ENCODE measurements at places on chromosomes 1 and 21.
A peak's percentile ranks its signal among the peaks of the same experiment; 100 is the strongest.

- DNase-seq: no peak
Observed at GRCh38 chr1:160685266-160685665, 26.4 kb downstream of the CD48 start.

DNA sequence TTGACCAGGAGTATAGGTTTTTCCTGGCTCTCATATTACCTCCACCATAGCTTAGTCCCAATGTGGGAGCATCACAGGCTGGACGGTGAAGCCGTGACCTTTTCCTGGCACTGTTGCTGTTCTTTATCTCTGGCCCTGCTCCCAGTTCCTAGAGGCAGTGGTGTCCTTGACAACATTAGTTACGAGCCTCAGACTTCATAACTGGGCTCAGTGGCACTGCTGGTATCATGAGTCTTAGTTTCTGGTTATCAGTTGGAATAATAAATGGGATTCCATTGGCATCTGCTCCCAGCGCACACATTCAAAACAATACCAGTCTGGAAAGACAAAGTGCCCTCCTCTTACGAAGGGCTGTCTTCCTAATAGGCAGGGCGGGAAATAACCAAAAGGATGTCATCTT, 8.0 kb downstream of the RNPEP start:
- no peak for DNase-seq

DNA sequence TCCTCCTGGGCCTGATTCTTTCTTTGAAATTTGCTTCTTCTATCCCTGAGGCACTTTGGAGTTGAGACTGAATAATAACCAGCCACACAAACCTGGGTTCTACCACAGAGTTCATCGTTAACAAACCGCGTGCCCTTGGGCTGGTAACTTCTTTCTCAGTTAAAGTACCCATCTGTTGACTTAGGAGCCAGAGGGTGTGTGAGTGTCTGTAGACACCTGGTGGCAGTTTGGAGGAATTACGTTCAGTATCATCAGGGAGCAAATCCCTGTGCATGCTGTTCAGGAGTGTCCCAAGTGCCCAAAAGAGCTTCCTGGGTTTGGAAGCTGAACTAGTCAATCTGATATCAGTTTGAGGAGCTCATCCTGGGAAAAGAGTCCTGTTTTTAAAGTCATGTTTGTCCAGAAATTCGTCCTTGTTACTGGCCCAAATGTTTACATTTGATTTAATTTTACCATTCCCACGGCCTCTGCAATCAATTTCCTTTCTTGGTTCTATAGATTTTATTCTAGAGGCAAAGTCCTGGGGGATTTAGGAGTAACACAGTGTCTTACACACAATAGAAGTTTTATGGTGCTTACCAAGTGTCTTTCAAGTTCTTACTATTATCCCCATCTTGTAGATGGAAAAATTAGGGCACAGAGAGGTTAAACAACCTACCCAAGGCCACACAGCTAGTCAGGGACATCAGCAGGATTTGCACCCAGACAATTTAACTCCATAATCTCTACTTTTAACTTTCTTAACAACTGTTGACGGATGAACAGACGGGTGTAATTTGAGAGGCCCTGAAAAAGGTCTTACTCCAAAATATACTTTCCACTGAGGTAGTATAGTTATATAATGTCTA, 26.7 kb upstream of the RPTN start:
- DNase-seq: peak; percentile 57

- DNase-seq: no peak
Observed at GRCh38 chr1:169326956-169327268, 40.7 kb downstream of the NME7 start.

DNA sequence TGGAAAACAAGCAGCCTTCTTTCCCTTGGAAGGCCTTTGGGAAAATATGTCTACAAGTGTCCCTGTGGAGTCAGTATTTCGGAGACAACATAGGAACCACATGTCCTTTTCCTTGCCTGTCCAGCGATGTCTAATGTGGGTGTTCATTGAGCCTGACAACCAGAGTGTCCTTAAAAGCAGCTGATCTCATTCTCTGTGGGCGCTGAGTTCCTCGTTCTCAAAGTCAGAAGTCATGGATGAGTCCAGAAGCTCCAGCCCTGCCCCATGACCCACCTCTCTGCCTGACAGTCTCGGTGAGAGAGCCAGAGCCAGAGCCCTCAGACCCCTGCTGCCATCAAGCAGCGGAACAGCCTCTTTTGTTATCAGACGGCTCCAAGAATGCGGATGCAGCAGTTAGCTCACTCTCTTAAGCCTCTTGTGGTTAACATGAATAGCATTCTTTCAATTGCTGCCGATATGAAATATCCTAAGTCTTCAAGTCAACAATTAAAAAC, 329.2 kb downstream of the TGFB2 start:
- DNase-seq: no peak

GRCh38 chr1:89607586-89608318, 25.2 kb upstream of the LRRC8C start:
- DNase-seq: no peak

DNA sequence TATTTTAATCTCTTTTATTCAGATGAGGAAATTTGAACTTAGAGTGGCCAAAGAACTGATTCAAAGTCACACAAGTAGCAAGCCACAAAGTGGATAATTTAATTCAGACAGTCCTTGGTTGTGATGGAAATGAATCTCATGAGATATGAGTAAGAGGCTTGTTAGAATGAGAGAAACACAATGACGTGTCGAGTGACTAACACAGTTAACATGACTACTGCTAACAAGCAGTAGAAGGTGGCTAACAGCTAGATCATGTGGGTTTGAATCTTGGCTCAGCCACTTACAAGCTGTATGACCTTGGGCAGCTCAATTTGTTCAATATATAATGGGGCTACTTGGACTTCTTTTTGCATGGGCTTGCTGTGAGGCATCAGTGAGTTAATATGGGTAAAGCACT, 104.5 kb upstream of the LMO4 start:
- no peak for DNase-seq

- DNase-seq: no peak
Observed at GRCh38 chr1:76820028-76820427, 47.3 kb upstream of the ST6GALNAC5 start.

DNA sequence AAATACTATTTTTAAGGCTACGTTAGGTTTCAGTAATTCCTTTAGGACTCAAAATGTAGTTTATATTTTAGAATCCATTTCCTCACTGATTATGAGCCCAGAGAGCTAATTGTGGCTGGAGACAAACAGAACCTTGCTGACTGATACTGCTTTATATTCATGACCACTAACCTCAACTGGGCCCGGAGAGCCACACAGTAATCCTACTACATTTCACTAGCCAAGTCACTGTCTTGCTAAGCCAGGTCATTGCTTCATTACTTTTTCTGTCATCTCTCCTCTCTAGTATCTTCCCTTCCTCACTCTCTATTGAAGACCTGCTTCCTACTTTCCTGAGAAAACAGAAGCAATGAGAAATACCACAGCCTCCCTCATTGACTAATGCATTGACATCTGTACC, 24.7 kb downstream of the IL23R start:
- no peak for DNase-seq

- no peak for DNase-seq
Observed at GRCh38 chr21:34363733-34364132, at the start of gene KCNE2. KCNE2 (plus strand) TSS chr21:34364006; CDS start chr21:34370479, 6,473 bp downstream.

DNA sequence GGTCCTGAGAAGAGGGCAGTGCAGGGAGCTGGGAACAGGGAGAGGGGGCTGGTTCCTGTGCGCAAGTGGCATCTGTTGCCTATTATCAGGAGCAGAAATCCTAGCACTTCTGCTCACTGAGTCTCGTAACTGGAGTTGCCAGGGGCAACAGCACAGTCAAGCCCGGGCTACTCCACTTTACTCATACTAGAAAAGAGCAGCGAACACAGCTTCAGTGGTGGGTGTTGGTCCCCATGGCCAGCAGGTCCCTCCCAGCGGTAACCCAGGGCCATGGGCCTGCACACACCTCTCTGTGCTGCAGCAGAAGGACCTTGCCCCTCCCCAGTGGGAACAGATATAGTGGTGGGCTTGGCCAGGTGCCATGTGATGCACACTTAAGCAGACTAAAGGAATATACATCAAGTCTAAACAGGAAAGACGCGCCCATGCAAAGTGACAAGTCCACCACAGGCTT, 8.5 kb downstream of the PYCR2 start:
- DNase-seq: no peak

- no peak for DNase-seq
Observed at GRCh38 chr1:5312293-5312674, 657.9 kb downstream of the AJAP1 start.

Data from pons (tissue), 1 donor.